H9 (cell line): ENCODE measurements at places on chromosomes 6 and 20.

DNA sequence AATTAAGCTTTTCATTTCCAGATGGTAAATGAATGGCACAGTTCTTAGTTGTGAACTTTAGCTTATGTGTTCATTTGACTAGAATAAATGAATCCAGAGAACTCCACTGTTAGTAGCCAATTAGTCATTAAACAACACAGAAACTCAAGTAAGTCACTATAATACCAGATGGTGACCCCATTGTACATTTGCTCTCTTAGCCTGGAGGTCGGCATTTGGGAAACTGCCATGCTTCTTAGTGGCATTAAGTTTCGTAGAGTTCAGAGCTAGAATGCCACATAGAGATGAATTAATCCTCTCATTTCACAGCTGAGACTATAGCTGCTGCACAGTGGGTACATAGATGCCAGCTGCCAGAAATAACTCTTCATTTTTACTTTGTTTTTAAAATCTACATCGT, 10.8 kb upstream of the DTNBP1 start:
- no peak for DNase-seq

- no peak for DNase-seq
These were observed 64.3 kb downstream of the ZBTB2 start for GRCh38 chr6:151327101-151327500.

DNA sequence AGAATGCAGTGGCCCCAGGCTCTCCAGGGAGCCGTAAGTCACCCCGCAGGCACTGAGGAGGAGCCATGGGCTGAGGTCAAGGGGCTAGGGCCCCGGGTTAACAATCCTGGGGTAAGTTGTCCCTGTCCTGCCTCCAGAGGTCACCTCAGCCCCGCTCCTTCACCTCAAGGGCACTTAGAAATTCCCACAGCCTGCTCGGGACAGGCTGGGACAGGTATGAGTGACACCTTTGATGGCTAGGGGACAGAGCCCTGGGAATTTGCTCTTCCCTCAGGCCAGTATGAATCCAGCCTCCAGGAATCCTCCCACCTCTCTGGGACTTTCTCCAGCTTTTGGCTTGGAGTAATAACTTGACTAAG, 3.5 kb upstream of the GRM4 start:
- DNase-seq: peak; percentile 34

- no peak for DNase-seq
These were observed 21.1 kb downstream of the GHRH start for GRCh38 chr20:37240337-37241067.

DNA sequence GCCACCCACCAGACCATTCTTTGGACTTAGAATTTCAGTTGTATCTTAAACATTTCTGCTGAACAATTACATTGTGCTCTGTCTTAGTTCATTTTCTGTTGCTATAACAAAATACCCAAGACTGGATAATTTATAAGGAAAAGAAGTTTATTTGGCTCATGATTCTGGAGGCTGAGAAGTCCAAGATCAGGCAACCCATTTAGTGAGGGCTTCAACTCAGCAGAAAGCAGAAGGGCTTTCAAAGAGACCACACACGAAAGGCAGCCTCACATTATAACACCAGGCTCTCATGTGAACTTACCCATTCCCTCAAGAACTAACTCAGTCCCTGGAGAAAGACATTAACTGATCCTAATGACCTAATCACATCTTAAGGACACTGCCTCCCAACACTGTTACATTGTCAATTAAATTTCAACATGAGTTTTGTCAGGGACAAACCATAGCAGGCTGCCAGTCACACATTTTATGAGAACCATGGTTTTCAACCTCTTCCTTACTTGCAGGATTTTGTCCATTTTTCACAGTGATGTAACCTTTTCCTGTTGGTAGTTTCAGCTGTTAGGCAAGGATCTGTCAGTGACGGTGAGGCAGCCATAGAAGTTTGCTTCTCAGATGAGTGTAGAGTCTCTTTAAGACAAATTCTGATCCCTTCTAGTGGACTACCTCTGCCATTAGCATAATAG, 399.6 kb upstream of the SOX4 start:
- DNase-seq: no peak

DNA sequence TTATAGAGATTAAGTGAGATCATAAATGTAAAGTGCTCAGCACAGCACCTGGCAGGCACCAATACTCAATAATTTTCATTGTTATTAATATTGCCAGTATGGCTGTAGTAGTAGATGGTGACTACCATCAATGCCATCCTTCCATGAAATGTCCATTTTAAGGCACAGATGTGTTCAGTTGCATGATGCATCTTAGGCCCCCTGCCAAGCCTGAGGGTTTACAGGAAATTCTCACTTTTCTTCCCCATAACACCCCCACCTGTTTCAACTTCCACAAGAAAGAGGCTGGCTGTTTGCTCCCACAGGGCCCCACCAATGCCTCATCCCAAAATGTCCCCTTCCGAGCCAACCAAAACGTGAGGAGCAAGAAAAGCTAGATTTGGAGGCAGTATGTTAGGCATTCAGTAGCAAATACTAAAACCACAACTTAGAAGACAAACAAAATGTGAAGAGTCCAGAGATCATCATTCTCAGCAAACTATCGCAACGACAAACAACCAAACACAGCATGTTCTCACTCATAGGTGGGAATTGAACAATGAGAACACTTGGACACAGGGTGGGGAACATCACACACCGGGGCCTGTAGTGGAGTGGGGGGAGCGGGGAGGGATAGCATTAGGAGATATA, 110.6 kb upstream of the NHSL1 start:
- DNase-seq: no peak

DNA sequence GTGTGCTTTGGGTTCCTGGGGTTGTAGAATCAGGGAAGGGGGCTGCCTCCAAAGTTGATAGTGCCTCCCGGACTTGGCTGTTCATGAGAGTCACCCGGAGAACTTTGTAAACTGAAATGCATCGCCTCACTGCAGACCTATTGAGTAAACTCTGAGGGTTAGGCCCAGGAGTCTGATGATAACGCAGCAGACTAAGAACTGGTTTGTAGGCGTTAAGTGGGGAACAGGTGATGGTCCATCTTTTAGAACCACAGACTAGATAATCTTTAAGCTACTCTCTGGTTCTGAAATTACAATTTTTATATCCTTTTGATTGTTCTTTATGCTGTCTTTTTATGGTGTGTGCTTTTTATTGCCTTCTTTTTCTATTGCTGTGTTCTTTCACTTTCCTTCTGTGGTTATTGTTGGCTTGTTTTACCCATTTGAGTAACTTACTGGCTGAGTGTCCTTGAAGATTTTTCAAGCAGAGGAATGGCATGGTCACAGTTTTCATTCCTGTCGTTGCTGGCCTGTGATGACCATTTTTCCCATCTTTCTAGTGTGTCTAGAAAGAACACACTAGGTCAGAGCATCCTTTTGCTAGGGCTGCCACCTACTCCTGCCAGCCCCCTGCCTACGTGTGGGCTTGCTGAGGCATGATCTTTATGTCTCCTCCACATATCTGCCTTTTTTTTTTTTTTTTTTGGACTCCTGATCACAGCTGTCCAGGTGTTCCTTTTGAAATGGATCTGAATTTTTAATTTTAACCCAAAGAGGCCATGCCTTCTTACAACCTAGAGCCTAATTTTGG, 30.9 kb downstream of the LRRC1 start:
- no peak for DNase-seq

- DNase-seq: no peak
These were observed 17.9 kb downstream of the SLA2 start for GRCh38 chr20:36628076-36628475.

DNA sequence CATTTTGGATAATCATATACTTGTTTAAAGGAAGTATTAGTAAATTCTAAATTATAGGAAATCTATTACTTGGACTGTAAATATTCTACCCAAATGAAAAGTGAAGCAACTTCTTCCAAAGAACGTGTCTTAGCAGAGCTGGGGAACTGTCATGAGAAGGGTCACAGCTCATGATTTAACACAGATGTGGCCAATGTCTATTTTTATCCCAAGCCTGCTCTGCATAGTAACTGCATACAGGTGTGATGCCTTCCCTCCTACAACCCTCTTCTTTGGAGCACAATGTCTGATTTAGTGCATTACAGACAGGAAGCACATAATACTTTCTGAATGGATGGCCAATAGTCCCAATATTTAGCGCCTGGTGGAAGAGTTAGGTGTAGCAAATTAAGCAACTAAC, 138.7 kb upstream of the THEMIS start:
- DNase-seq: no peak
